ENCODE measurements at places on chromosomes 16 and 17.

DNA sequence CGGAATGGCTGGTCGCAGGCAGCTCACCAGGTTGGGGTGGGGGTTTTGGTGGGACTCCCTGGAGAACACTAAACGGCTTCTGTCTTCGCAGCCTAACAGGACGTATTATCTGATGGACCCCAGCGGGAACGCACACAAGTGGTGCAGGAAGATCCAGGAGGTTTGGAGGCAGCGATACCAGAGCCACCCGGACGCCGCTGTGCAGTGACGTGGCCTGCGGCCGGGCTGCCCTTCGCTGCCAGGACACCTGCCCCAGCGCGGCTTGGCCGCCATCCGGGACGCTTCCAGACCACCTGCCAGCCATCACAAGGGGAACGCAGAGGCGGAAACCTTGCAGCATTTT is 59.7 kb downstream of the PDPK1 start:
- no peak for DNase-seq

DNA sequence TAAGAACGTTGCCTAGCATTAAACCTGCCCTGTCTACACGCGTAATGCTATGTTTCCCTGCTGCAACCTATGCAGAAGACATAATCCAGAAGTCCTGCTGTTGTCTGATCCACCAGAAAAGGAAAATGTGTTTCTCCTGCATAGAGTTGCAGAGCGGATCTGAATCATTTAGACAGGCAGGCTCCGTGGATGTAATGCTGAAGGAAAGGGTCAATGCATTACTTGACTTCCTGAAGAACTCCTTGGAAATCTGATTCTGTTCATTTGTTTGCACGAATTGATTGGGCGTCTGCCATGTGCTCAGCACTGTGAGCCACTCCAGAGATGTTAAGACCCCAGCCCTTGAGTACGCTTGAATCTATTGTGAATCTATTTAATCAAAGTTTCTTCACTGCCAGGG is 83.4 kb downstream of the FOXL1 start:
- DNase-seq = no peak

DNA sequence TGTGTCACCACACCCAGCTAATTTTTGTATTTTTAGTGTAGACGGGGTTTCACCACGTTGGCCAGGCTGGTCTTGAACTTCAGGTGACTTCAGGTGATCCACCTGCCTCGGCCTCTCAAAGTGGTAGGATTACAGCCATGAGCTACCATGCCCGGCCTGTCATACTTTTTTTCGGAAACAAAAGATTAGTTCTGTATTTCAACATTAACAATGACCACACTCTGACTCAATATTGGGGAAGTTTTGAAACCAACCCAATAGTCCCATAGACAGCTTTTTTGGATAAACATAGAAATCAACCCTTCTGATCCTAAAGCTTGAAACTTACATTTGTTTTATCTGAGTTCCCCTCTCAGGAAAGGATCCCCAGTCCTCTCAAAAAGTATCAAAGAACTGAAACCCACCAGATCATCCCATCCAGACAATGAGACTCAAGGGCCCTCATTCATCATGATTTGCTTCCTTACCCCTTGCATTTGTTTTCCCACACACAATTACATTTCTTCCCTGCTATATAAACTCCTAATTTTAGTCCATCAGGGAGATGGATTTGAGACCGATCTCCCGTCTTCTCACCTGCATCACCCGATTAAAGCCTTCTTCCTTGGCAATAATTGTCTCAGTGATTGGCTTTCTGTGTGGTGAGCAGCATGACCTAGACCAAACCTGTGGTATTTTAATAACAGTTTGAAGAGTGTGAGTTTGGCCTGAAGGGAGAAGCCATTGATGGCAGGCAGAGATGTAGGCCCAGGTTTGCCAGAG is 7.2 kb upstream of the AGRP start:
- DNase-seq = no peak

DNA sequence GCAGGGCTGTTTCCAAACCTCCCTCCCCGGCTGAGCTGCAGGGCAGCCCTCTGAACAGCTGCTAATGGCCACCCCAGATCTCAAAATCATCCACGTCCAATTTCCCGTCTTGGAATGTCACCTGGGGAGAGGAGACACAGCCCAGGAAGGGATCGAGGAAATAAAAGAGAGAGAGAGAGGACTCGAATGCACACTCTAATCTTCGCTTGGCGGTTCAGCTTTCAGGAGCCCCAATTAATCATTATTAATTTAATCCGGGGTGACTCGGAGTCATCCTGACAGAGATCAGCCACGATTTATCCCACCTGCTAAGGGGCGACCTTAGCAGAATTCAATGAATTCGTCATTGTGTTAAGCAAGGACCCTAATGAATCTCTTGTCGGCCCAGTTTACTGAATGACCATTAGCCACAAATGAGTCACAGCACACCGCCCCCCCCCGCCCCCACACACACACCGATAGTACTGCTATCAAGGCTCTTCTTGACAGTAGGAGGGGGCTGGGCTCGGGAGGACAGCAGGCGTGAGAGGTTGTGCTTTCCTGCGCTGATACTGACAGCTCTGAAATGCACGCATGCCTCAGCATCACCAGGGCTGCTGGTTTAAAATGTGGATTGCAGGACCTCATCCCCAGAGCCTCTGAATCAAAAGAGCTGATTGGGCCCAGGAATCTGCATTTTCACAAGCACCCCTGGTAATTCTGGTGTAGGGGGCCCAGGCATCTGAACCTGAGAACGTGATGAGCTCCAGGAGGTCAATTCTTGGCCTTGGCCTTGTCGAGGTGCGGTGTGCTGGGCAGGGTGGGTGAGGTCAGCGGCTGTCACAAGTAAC is 190.0 kb upstream of the CIBAR2 start:
- no peak for DNase-seq

DNA sequence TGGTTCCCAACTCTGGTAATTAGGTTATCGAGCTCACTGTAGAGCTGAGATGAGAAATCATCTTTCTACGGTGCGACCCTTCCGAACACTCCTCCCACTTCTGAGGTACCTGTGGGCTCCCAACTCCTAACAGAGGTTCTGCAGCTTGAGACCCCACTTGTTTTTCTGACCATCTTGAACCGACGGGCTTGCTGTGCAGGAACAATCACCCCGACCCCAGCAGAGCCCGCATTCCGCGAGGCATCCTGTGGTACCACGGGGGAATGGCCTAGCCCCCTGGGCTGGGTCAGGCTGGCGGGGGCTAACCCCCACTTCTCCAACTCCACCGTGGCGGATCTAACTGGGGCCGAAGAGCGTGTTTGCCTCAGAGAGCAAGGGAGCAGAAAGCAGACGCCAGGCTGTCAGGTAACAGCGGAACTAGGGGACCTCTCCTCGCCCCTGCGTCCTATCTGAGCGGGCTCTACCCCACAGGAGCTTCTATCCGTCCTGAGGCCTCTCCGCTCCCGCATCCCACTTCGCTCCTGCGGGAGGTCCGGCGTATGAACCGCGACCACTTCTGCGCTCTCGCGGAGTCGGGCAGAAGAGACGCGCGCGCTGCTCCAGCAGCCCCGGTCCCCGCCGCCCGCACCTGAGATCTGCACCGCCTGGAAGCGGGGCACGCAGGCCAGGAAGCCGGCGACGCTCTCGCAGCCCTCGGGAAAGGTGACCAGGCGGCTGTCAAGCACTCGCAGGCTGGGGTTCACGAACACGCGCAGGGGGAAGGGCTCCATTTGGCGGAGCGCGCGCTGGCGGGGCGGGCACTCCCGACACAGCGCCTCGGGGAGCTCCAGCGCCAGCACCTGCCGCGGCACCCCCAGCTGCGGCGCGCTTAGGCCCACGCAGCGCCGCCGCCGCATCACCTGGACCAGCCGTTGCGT is 761 bp downstream of the PDF start:
- peak; percentile 32 for DNase-seq

- no peak for DNase-seq
Observed at GRCh38 chr17:73630531-73630930, 13.7 kb downstream of the SDK2 start.

DNA sequence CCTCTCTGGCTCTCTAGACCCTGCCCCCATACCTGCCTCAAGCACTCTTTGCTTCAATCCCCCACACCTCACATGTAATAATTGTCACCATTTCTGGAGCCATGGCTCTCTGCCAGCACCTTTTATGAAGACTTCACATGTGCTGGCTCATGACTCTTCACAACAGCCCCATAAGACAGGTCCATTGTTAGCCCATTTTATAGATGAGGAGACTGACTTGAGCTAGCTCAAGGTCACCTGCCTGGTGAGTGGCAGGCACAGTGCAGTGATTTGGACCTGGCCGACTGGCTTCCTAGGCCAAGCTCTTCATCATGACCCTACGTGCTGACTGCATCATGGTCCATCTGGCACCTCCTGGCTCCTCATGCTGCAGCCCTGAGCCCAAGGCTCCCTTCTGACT is 25.0 kb downstream of the FAM20A start:
- DNase-seq = no peak

DNA sequence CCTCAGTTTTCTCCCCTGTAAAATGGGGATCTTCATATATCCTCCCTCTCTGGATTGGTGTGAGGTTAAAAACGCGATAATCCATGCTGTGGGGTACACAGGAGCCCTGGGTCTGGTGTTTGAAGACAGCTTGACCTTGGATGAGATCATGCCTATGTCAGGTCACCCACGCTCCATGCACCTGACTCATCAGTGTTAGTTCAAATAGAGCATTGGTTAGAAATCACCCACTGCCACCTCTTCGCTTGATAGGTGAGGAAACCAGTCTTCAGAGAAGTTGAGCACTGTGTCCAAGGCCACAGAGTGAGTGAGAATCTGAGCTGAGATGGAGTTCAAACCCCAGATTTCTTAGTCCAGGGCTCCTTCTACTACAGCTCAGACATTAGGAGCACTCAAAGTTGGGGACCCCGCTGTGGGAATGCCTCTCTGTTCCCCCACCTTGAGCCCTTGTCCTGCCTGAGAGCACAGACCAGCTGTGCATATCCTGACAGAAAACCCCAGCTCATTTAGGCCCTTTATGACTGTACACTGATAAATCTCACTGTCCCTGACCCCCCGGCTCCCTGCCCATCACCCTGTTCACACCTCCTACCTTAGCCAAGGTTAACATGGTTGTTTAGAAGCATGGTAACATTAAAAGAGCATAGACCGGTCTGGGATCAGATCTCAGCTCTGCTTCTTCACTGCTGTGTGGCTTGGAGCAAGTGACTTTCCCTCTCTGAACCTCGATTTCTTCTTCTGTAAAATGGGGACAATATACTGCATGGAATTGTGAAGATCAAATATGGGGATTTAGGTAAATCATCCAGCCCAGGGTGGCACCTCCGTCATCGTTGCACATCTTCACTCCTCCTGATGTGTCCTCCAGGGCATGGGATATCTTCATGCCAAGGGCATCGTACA is 22.4 kb upstream of the LGALS9 start:
- DNase-seq = no peak

DNA sequence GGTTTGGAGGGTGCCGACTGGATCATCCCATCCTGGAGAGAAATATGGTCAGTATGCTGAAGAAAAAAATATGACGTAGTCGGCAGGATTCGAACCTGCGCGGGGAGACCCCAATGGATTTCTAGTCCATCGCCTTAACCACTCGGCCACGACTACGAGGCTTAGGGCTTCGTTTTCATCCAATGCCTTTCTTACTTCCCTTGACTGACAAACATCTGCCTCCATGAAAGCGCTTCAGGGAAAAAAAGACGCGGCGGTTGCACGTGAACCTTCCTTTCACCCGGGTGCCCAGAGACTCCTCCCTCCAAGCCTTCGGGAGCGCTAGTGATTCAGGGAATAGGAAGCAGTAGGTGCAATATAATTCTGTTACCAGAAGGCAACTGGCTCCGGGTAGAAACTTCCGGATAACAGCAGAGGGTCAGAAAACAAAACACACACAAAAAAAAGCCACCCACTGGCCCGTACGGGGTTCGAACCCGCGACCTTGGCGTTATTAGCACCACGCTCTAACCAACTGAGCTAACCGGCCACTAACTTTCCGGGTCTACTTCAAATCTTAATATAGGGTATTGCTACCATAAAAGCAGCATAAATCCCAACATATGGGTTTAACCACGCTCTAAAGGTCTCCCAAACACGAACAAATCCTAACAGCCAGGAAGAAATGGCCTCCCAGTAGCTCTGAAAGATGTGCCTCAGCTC is 16.3 kb upstream of the AURKB start:
- peak; percentile 91 for DNase-seq

GRCh38 chr16:65316808-65317207 is 194.9 kb upstream of the CDH11 start:
- no peak for DNase-seq

DNA sequence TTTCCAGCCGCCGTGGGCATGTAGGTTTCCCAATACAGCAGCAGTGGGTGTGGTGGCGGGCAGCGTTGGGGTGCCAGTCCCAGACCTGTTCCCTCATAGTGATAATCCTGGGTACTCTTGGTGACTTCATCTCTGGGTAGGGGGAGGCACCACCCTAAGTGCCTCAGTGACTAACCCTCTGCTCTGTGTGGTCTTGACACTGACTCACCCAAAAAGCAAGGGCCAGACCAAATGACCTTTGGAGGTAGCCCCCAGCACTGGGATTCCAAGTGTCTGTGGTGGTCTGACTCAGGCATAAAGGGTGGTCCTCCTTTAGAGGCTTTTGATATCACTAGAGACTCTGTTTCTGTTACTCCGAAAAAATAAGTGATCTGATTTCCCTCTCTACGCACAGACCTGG is 908 bp downstream of the CALB2 start:
- no peak for DNase-seq

DNA sequence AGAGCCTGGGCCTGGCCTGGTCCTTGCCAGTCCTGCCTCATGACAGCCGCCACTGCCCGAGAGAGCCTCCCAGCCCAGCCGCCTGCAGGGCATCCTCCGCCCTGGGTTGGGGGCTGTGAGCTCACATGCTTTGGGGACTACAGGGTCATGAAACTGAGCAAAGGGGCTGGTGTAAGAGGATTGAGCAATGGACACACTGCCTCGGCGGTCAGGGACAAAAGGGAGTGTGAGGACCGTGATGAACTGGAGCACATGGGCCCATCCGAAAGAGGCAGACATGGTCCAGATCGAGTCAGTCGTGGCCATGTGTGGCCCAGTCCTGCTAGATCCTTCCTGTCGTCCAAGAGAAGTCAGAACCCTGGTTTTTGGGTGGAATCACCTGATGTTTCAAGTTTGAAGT is 52.3 kb downstream of the GSG1L start:
- DNase-seq = no peak

DNA sequence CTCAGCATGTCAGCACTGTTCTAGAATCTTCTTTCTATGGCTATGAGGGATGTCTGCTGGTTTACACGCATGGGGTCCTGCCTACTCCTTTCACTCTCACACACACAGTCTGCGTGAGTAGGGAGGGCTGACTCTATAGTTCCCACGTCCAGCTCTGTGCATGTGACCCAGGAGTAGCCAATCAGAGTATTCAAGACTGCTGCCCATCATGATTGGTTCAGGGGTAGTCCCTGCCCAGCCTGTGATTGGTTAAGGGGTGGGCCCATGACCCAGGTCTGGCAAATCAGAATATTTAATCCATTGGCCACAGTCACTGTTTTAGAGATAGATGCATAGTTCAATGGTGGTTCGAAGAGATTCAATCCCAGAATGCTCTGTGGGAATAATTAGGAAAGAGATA is 151.3 kb upstream of the IRX3 start:
- DNase-seq = no peak

GRCh38 chr17:269616-270514 is 82.7 kb downstream of the RPH3AL start:
- no peak for DNase-seq
